Adipose tissue (tissue), 3 donors: ENCODE measurements at places on chromosomes 16 and 17. TPM values are rescaled to one million over a fixed set of nuclear protein-coding genes. Genes with fewer than 3 reads are reported as not detected.

The TERB1 gene
- polyA plus RNA-seq = not detected

The CACNG1 gene
- polyA plus RNA-seq = not detected

The TAX1BP3 gene
- polyA plus RNA-seq = 92.1 TPM

The PLEKHH3 gene
- 30.4 TPM for polyA plus RNA-seq

The NPIPB8 gene
- polyA plus RNA-seq = not detected

The TMIGD1 gene
- polyA plus RNA-seq = not detected

The SPN gene
- 0.34 TPM for polyA plus RNA-seq

The G6PC1 gene
- polyA plus RNA-seq = not detected

The NPIPA3 gene
- polyA plus RNA-seq = 0.32 TPM

The KRTAP1-4 gene
- not detected for polyA plus RNA-seq

The SCNN1G gene
- polyA plus RNA-seq = not detected

The GPRC5C gene
- 7.8 TPM for polyA plus RNA-seq

The KRT16 gene
- polyA plus RNA-seq = 0.16 TPM

The KLHL10 gene
- polyA plus RNA-seq = 0.64 TPM

The RNF112 gene
- polyA plus RNA-seq = 0.84 TPM

The ST6GALNAC2 gene
- polyA plus RNA-seq = 6.4 TPM

The SLC52A1 gene
- polyA plus RNA-seq = not detected

The AGRP gene
- polyA plus RNA-seq = 0.09 TPM

The NTN1 gene
- 2.0 TPM for polyA plus RNA-seq

The NLRC3 gene
- polyA plus RNA-seq = 0.86 TPM

The SPIRE2 gene
- 1.5 TPM for polyA plus RNA-seq

The FASN gene
- 464 TPM for polyA plus RNA-seq

The AOC3 gene
- polyA plus RNA-seq = 182 TPM

The GPS2 gene
- polyA plus RNA-seq = 47.5 TPM

The LYZL6 gene
- not detected for polyA plus RNA-seq
